ENCODE measurements at places on chromosomes 3 and 15. TPM values are rescaled to one million over a fixed set of nuclear protein-coding genes. Genes with fewer than 3 reads are reported as not detected.

- no peak overlapping the region for H3K4me3 ChIP-seq
- no peak for DNase-seq
- no peak overlapping the region for H3K27ac ChIP-seq
- H3K27me3 ChIP-seq, result no peaks in the 10 kb centered on the region
- H3K4me1 ChIP-seq, result no peaks in the 10 kb centered on the region
Observed at GRCh38 chr3:5699313-5699712, 511.8 kb downstream of the EDEM1 start.

- no peaks in the 10 kb centered on the region for H3K36me3 ChIP-seq
- no peak overlapping the region for H3K27ac ChIP-seq
- no peak for DNase-seq
- H3K4me3 ChIP-seq, result no peak overlapping the region
- H3K27me3 ChIP-seq, result no peaks in the 10 kb centered on the region
Observed at GRCh38 chr15:22939051-22939450, 41.1 kb downstream of the CYFIP1 start.

- peak overlapping the region; percentile 95 for H3K4me3 ChIP-seq
- peaks cover 12% of the 10 kb centered on the region for H3K27me3 ChIP-seq
- peaks cover 36% of the 10 kb centered on the region for H3K4me1 ChIP-seq
- peak; percentile 71 for DNase-seq
- H3K36me3 ChIP-seq, result peaks cover 10% of the 10 kb centered on the region
- peak overlapping the region; percentile 88 for H3K27ac ChIP-seq
Observed at GRCh38 chr3:53254509-53255422, 1.1 kb downstream of the TKT start.

GRCh38 chr15:63933522-63933921 lies 99.8 kb upstream of the HERC1 start:
- peaks cover 2% of the 10 kb centered on the region for H3K27me3 ChIP-seq
- no peak for DNase-seq
- H3K27ac ChIP-seq, result no peak overlapping the region
- peaks cover 3% of the 10 kb centered on the region for H3K36me3 ChIP-seq
- H3K4me1 ChIP-seq, result peaks cover 19% of the 10 kb centered on the region

- no peak overlapping the region for H3K27ac ChIP-seq
- H3K27me3 ChIP-seq, result no peaks in the 10 kb centered on the region
Observed at GRCh38 chr3:195189821-195190220, 81.1 kb downstream of the XXYLT1 start.

GRCh38 chr3:142975316-142975995 lies 12.0 kb upstream of the PAQR9 start:
- H3K4me3 ChIP-seq, result no peak overlapping the region
- peaks cover 37% of the 10 kb centered on the region for H3K27me3 ChIP-seq
- H3K27ac ChIP-seq, result no peak overlapping the region
- H3K36me3 ChIP-seq, result no peaks in the 10 kb centered on the region
- H3K4me1 ChIP-seq, result no peaks in the 10 kb centered on the region

- no peak overlapping the region for H3K27ac ChIP-seq
- no peak for DNase-seq
- H3K27me3 ChIP-seq, result peaks cover 5% of the 10 kb centered on the region
- H3K4me1 ChIP-seq, result peaks cover 12% of the 10 kb centered on the region
Observed at GRCh38 chr3:12194209-12194608, 35.5 kb upstream of the TIMP4 start.

DNA sequence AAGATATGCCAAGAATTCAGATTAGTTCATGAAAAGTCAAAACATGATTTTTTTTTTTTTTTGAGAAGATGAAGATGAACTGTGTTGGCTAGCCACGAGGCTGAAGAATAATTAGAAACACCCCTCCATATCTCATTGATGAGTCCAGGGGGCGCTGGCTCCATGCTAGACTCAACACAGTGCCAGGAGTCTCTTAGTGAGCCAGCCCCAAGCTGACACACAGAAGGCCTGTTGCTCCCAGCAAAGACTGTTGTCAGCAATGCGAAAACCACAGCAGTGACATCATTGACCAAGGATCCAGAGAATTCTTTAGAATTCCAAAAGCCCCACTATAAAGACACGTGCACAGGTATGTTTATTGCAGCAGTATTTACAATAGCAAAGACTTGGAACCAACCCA lies 185.2 kb downstream of the ANXA2 start:
- H3K27ac ChIP-seq, result no peak overlapping the region
- H3K4me1 ChIP-seq, result no peaks in the 10 kb centered on the region
- H3K27me3 ChIP-seq, result peaks cover 38% of the 10 kb centered on the region
- H3K4me3 ChIP-seq, result no peak overlapping the region
- DNase-seq, result no peak
- no peaks in the 10 kb centered on the region for H3K36me3 ChIP-seq

DNA sequence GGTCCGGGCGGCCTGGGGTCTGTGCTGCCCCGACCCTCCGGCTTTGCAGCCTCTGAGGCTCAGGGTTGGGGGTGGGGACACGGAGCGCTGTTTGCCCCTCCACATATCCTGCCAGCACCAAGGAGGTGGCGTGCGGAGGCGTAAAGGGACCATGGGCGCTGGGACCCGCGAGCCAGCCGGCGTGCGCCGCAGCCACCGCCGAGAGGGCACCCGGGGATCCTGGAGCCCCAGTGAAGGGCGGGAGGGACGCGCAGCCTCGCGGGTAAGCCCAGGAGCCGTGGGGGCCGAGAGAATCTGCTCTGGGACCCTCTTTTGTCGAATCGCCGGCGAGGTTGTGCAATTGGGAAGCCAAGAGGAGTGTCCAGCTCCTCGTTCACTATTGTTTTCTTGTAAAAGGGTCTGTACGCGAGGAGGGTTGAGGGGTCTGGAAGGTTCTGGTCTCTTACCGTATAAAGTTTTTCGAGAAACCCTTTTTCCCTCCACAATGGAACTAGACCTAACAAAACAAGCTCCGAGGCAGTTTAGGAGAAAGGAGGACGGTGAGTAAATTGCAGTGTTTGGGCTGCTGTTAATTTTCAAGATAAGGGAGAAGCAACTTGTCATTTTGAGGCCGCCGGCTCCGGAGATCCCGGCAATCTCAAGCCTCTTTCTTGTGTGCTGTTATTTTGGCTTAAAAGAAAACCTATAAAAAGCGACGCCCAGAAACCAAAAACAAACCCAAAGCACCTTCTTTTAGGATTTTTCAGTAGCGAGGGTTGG lies 29.9 kb upstream of the ST3GAL6 start:
- H3K27ac ChIP-seq, result no peak overlapping the region
- no peaks in the 10 kb centered on the region for H3K36me3 ChIP-seq
- peaks cover 21% of the 10 kb centered on the region for H3K4me1 ChIP-seq
- DNase-seq, result peak; percentile 52
- H3K4me3 ChIP-seq, result peak overlapping the region; percentile 80

GRCh38 chr3:194042927-194043326 lies 93.0 kb upstream of the HES1 start:
- H3K27ac ChIP-seq, result no peak overlapping the region
- no peak overlapping the region for H3K4me3 ChIP-seq
- no peaks in the 10 kb centered on the region for H3K36me3 ChIP-seq
- no peak for DNase-seq

DNA sequence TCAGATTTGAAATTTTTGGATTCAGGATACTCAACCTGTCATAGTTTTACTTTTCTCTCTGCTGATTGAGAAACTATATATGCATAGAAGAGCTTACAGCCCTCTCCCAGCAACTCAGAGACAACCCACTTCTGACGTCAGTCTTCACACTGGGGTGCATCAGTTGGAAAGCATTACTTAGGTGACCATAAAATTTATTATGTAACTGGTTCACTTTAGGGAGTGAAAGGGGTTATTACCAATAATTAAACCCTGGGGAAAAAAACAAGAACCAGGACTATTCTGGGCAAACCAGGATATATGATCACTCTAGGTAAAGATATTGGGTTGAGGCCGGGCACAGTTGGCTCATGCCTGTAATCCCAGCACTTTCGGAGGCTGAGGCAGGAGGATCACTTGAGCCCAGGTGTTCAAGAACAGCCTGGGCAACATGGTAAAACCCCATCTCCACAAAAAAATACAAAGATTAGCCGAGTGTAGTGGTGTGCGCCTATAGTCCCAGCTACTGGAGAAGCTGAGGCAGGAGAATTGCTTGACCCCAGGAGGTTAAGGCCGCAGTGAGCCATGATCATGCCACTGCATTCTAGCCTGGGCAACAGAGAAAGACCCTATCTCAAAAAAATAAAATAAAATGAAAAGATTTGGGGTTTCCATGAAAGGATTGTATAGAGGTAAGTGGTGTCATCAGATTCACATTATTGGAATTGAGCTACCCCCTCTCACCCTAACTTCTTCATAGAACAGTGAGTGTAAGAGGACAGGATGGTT lies 27.1 kb downstream of the HES1 start:
- H3K4me3 ChIP-seq, result no peak overlapping the region
- no peak overlapping the region for H3K27ac ChIP-seq
- no peaks in the 10 kb centered on the region for H3K4me1 ChIP-seq
- no peaks in the 10 kb centered on the region for H3K36me3 ChIP-seq
- peaks cover 64% of the 10 kb centered on the region for H3K27me3 ChIP-seq

GRCh38 chr3:170426240-170426797 lies 7.7 kb downstream of the CLDN11 start:
- peaks cover 14% of the 10 kb centered on the region for H3K4me1 ChIP-seq
- no peak overlapping the region for H3K4me3 ChIP-seq
- peaks cover 22% of the 10 kb centered on the region for H3K27me3 ChIP-seq
- H3K27ac ChIP-seq, result no peak overlapping the region
- H3K36me3 ChIP-seq, result no peaks in the 10 kb centered on the region

DNA sequence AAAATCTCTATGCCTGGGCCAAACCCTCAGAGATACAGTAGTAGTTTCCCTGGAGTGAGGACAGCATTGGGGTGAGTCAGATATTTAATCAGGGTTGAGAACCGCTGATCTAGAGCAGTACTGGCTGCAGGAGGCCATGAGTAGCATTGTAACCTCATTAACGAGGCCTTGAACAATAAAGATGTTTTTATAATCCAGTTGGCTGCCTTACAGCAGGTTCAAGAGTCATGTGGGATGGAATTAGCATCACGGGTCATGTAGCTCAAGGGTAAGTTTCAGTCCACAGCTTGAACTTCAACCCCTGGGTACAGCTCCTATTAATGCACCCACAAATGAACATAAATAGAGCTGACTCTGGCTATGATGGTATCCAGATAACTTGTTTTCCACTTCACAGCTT lies 5.1 kb downstream of the HPS3 start:
- H3K4me3 ChIP-seq, result no peak overlapping the region
- H3K4me1 ChIP-seq, result peaks cover 19% of the 10 kb centered on the region
- H3K27me3 ChIP-seq, result no peaks in the 10 kb centered on the region
- DNase-seq, result no peak
- peaks cover 21% of the 10 kb centered on the region for H3K36me3 ChIP-seq

GRCh38 chr15:46297766-46298165 lies 662.9 kb downstream of the SQOR start:
- H3K4me3 ChIP-seq, result no peak overlapping the region
- no peaks in the 10 kb centered on the region for H3K36me3 ChIP-seq
- no peak for DNase-seq
- H3K4me1 ChIP-seq, result no peaks in the 10 kb centered on the region

DNA sequence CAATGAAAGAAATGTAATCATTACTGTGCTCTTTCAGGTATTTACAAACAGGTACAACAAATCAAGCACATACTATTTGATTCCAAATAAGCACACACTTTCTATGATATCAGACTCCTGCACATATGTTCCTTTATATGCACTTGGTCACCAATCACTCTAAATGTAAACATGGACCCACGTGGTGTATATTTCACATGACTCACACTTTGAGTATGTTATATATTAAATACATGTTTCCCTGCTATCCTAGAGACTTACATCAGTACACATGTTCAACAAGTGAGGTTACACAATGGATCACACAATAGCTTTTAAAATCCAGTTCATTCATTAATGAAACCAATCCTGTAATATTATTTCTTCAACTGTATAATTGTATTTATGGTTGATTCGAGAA lies 683.5 kb downstream of the NR2F2 start:
- no peak overlapping the region for H3K4me3 ChIP-seq
- H3K27ac ChIP-seq, result no peak overlapping the region
- H3K27me3 ChIP-seq, result no peaks in the 10 kb centered on the region

DNA sequence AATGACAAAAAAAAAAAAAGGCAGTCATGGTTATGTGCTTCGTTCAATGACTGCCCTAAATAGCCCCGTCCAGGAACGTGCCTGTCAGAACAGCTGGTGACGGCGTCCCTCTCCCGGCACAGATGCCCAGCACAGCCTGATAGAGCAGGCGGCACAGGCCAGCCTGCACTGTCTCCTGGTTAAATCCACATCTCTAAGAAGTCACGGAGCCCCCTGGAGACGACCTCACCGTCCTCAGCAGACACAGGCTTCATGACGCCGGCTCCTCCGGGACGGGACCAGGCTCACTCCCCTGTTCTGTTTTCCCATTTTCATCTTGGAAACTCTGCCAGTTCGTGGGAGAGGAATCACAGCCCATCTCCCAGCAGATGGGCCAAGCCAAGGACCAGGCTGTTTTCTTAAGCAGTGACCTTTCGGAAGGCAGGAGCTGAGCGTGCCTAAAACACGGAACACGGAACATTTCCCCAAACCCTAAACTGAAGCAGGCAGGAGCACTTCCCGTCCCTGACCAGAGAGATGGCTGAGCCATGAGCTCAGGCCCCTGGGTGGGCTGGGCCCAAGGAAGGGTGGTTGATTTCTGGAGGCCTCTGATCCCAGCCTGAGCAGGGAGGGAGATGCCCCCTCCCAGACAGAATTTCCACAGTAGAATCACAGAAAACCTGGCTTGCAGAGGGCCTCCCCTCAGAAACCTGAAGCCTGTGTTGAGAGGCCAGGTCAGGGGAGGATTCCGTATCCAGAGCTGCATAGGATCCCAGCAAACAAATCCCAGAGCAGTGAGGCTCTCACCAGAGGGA lies 35.9 kb downstream of the ADCY5 start:
- H3K36me3 ChIP-seq, result no peaks in the 10 kb centered on the region
- H3K27me3 ChIP-seq, result peaks cover 11% of the 10 kb centered on the region
- no peak for DNase-seq

DNA sequence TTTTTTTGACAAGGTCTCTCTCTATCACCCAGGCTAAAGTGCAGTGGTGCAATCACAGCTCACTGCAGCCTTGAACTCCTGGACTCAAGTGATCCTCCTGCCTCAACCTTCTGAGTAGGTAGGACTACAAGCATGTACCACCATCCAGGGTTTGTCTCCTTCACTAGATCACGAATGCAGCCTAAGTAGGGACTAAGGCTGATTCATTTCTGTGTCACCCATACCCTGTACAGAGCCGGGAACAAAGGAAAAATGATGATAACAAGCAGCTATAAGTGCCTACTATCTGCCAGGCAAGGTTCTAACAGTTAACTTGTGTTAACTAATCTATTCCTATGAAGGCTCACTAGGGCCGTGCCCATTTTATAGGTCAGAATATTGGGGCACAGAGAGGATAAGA lies 7.0 kb downstream of the TMEM40 start:
- no peak overlapping the region for H3K27ac ChIP-seq
- H3K27me3 ChIP-seq, result peaks cover 18% of the 10 kb centered on the region
- no peaks in the 10 kb centered on the region for H3K36me3 ChIP-seq
- no peak overlapping the region for H3K4me3 ChIP-seq

GRCh38 chr3:161579395-161580126 lies 83.0 kb downstream of the OTOL1 start:
- no peaks in the 10 kb centered on the region for H3K27me3 ChIP-seq
- DNase-seq, result no peak
- H3K4me3 ChIP-seq, result no peak overlapping the region
- no peaks in the 10 kb centered on the region for H3K36me3 ChIP-seq
- H3K27ac ChIP-seq, result no peak overlapping the region

SPATA12 gene
- not detected for total RNA-seq

CYP19A1 gene
- not detected for total RNA-seq

TPRG1 gene
- total RNA-seq, result 50.9 TPM

TNFAIP8L3 gene
- 0.17 TPM for total RNA-seq

AADAC gene
- not detected for total RNA-seq

MORC1 gene
- total RNA-seq, result not detected

FBXL22 gene
- total RNA-seq, result 0.50 TPM

NOX5 gene
- total RNA-seq, result 0.06 TPM

TUSC7 gene
- not detected for total RNA-seq

SH2D7 gene
- 0.11 TPM for total RNA-seq

RPL4 gene
- 2,522 TPM for total RNA-seq

CTXN2 gene
- not detected for total RNA-seq
